ENCODE measurements at places on chromosomes 12 and 14.

DNA sequence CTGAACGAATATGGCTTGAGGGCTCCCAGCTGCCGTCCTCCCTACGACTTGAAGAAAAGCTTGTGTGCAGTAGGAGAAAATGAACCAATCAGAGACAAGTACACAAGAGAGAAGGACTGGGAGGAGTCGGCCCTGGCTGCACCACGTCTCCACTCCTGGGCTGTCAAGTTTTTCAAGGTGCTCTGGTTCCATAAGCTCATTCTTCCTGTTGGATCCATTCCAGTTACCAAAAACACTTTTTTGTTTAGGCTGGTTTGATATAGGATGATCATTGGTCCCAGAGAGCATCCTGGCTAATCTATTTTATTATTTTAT is 2.8 kb upstream of the A2ML1 start:
- DNase-seq, result no peak

DNA sequence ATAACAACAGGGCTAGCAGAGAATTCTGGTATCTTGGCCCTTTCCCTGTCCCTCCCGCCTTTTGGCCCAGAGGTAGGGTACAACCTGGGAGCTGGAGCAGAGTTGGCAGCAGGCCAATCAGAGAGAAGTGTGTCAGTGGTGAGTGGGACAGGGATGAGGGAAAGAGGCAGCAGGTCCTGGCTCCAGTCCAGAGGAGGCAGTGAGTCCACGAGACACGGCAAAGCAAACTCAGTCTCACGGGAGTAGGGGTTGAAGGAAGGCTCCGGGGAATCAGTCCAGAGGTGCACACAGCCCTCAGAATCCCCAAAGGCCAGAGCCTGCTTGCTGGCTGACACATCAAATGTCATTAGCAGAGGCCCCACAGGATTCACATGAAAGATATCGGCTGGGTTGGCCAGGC is 7.3 kb downstream of the PAN2 start:
- no peak for DNase-seq

DNA sequence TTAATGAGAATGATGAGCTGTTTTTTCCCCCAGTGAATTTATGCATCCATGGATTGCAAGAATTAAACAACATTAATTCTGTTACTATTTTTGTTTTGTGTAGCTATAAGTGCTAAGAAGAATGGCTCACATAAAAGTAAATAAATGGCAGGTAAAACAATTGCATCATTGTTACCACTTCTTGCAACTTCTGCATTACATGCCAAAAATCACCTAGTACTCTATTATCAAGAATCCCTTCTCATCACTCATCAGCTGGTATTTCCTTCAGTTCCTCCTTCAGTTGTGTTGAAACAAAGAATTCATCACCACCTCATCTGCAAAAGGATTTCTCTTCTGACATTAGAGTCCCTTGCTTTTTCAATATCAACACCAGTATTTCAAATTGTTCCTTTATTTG is 773 bp downstream of the A2M start:
- DNase-seq, result no peak

GRCh38 chr14:103476631-103477030 is 46.0 kb downstream of the CKB start:
- no peak for DNase-seq

- DNase-seq, result no peak
These were observed 55.9 kb downstream of the CCDC92 start for GRCh38 chr12:123916729-123917128.

- DNase-seq, result no peak
These were observed 44.4 kb downstream of the DDX51 start for GRCh38 chr12:132099739-132100138.

DNA sequence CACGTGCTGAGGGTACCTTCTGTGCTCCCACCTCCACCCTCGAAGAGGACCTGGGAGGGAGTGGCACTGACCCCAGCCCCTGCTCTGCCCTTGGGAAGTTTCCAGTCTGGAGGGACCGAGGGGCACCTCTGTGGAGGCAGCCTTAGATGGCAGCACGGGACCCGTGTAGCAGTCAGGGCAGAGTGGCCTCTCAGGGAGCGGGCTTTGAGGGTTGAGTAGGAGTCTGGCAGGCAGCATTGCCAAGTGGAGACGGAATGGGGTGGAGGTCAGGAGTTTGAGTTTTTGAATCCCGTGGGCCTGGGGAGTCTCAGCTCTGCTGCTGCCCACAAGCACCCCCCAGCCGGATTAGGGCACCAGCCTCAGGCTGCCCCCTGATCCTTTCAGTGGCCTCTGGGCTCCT is 21.6 kb downstream of the KIF26A start:
- no peak for DNase-seq

DNA sequence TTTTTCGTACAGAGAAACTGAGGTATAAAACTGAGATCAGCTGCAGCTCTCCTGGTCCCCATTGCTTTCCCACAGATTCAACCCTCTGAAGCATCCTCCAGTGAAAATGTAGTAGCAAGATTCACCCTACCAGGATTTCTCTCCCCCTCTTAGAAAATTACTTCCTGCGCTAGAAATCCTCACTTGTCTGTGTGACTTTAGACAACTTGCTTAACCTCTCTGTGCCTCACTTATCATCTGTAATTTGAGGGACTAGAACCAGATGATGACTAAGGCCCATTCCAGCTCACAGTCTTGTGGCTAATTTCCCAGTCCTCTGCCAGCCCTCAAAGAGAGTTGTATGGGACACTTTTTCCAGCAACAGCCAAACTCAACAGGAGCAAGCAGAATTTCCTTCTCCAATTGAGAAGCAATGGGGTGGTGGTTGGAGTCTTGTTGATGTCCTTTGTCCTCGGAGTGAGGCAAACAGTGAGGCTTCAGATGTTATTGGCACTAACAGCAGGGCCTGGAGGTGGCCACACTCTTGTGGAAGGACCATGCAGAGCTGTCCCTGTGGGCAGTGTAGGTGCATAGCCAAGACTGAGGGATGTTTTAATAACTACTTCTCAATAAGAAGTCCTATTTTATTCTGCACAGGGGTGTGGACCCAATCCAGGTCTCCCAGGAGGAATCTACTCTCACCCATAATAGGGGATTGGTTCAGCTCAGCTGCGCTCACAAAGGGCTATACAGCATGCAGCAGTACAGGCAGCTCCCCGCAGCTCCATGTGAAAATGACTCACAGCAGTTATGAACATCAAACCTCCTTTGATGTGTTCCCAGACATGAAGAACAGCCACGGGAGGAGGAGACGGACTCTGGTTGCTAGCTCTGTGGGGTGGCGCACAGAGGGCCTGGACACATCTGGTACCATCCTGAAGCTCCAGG is 200.1 kb downstream of the DAD1 start:
- no peak for DNase-seq

GRCh38 chr14:59123975-59124374 is 64.5 kb upstream of the DAAM1 start:
- no peak for DNase-seq

DNA sequence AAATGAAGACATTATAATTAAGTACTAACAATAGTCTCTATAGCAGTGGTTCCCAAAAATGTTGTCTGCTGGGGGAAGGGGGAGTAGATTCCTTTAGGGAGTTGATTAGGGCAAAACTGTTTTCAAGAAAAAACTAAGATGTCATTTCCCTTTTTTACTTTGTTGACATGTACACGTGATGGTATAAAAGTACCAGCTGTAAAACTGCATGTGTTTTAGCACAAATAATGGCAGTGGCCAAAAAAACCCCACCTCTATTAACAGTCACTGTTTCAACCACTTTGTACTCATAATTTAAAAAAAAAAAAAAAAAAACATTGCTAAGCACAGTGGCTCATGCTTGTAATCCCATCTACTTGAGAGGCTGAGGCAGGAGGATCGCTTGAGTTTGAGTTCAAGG is 61.7 kb downstream of the PPP1R12A start:
- no peak for DNase-seq

GRCh38 chr12:125100551-125101434 is 35.6 kb downstream of the AACS start:
- DNase-seq, result no peak

- no peak for DNase-seq
These were observed at the start of gene LRP1-AS for GRCh38 chr12:57146961-57147944. Gene LRP1-AS, minus strand, starts transcription at chr12:57147619.

GRCh38 chr12:6266971-6267721 is 43.3 kb upstream of the PLEKHG6 start:
- DNase-seq, result no peak

GRCh38 chr12:1001507-1001906 is 10.5 kb downstream of the ERC1 start:
- DNase-seq, result no peak

DNA sequence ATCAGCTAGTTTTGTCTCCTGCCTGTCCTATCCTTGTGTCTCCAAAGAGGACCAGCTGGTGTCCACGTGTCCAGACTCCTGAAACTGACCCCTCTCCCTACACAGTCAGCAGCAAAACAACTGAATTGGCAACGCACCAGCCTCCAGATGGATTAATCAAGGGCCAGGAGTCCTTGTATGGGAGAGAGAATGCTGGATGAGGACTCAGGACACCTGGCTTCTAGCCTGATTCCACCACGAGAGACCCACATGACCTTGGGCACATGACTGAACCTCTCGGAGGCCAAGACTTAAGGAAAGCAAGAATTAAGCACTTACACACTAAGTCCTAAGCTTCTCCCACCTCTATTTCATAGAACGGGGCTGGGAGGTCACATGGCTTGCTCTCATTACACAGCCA is 60.4 kb upstream of the CMKLR1 start:
- no peak for DNase-seq

DNA sequence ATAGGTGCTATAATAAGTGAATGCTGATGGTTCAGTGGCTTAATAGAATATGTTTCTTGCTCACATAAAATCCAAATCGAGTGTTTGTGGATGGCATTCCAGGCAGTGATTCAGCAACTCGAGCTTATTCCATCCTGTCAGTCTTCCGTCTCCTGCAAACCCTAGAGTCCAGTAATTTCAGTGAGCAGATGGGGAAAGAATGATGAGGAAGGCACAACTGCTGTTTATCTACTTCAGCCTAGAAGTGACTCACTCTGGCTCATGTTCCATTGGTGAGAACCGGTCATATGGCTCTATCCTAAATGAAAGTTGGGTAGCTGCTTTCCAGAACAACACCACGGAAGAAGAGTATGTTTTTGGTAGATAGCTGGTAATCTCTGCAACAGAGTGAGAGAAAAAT is 421.8 kb upstream of the PDE3A start:
- DNase-seq, result no peak

- DNase-seq, result no peak
These were observed 3.0 kb downstream of the ARHGAP5 start for GRCh38 chr14:32080001-32080510.

GRCh38 chr12:84910549-84911241 is 1.9 kb downstream of the SLC6A15 start:
- DNase-seq, result no peak

- DNase-seq, result no peak
These were observed 5.4 kb downstream of the PLEKHH1 start for GRCh38 chr14:67538501-67538900.

DNA sequence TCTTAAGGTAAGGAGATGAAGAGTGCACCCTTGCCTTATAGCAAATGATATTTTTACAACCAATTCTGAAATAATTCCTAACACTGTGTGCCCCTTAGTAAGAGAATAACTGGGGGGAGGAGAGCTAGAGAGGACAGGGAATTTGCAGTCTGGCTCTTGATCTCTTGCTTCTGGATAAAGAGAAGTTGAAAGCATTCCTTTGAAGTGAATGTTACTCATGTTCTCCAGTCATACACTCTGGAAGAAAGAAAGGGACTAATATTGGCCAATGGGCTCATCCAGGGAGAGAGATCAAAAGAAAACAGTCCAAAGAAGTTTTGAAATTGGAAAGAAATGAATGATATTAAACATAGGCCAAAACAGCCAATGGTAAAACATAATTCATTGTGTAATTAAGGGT is 25.3 kb downstream of the C12orf75 start:
- DNase-seq, result no peak

- no peak for DNase-seq
These were observed 100.3 kb downstream of the LRIG3 start for GRCh38 chr12:58819985-58820384.

- no peak for DNase-seq
These were observed 9.5 kb downstream of the HSP90AA1 start for GRCh38 chr14:102077382-102077709.

DNA sequence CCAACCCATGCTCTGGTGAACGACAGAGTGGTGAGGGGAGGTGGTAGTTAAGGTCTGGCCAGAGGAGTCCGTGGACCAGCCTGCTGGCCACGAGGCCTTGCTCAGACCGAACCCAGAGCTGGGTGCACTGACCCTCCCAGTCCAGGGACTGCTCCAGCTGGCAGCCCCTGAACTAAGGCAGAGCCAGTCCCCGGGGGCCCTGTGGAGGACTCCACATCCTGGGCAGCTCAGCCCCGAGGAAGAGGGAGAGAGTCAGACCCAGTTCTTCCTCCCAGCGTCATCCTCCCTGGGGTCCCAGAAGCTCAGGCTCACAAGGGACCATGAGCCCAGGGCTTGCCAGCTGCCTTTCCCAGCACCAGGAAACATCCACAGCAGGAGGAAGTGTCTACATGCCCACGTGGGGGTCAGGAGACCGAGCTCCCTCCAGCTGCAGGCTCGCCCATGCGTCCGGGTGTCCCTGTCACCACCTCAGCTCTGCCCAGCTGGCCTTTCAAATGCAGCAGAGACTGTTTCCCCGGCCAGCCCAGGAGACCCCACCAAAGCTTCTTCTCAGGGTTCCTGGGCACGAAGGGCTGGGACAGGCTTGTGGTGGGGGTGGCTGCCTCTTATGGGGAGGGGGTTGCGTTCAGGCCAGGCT is 194.4 kb downstream of the KIF26A start:
- DNase-seq, result no peak

DNA sequence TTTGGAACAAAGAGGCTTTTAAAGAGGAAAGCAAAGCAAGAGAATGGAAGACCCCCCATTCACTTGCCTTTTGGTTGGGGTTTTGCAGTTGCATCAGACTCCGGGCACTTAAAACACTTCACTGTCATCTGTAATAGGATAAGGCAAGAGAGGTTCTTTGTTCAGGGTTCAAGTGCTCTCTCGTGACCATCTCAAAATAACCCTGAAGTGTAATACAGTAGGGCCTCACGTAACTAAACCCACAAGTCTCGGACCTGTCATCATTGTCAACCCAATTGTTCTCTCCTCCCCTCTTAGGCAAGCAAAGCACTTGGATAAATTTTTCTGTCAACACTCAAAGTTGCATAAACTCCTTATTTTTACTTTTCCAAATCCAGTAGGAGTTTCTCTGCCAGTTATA is 26.9 kb upstream of the MYBPC1 start:
- DNase-seq, result no peak

DNA sequence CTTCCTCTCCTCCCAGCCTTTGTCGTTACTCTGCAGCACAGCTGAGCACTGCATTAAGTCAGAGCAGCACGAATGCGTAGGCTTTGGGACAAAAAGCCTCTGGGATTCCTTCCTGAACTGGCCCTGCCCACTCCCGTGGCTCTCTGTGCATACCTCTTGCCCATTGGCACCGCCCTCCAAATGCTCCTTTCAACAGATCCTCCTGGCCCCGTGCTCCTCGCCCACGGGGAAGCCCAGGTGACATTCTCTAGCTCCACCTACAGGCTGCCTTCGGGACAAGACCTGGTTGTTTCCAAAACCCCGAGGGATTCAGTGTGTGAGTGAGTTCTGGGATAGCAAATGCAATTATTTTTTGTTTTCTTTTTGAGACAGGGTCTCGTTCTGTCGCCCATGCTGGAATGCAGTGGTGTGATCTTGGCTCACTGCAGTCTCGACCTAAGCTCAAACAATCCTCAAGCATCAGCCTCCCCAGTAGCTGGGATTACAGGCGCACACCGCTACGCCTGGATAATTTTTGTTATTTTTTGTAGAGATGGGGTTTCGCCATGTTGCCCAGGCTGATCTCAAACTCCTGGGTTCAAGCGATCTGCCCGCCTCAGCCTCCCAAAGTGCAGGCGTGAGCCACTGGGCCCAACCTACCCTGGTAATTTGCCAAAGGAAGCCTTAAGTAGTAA is 17.9 kb upstream of the TDRD9 start:
- peak; percentile 64 for DNase-seq
